ENCODE measurements at places on chromosomes 12 and 14. TPM values are rescaled to one million over a fixed set of nuclear protein-coding genes. Genes with fewer than 3 reads are reported as not detected.

DNAH10 gene
- 0.75 TPM for polyA plus RNA-seq

TMPRSS12 gene
- not detected for polyA plus RNA-seq

RPGRIP1 gene
- polyA plus RNA-seq, result not detected

NAV3 gene
- 1.7 TPM for polyA plus RNA-seq

CDKN3 gene
- 39.5 TPM for polyA plus RNA-seq

ZDHHC22 gene
- polyA plus RNA-seq, result 30.2 TPM

IL31 gene
- not detected for polyA plus RNA-seq

DHRS2 gene
- 0.25 TPM for polyA plus RNA-seq

GALNT8 gene
- polyA plus RNA-seq, result 9.8 TPM

GZMB gene
- 1.8 TPM for polyA plus RNA-seq
